Psoas muscle (tissue), 8 donors: ENCODE measurements at places on chromosomes 11 and 22. TPM values are rescaled to one million over a fixed set of nuclear protein-coding genes. Genes with fewer than 3 reads are reported as not detected.
A peak's percentile ranks its signal among the peaks of the same experiment; 100 is the strongest.

The F2 gene
- total RNA-seq, result 0.26 TPM

The PNPLA5 gene
- not detected for total RNA-seq

The GNG3 gene
- not detected for total RNA-seq

DNA sequence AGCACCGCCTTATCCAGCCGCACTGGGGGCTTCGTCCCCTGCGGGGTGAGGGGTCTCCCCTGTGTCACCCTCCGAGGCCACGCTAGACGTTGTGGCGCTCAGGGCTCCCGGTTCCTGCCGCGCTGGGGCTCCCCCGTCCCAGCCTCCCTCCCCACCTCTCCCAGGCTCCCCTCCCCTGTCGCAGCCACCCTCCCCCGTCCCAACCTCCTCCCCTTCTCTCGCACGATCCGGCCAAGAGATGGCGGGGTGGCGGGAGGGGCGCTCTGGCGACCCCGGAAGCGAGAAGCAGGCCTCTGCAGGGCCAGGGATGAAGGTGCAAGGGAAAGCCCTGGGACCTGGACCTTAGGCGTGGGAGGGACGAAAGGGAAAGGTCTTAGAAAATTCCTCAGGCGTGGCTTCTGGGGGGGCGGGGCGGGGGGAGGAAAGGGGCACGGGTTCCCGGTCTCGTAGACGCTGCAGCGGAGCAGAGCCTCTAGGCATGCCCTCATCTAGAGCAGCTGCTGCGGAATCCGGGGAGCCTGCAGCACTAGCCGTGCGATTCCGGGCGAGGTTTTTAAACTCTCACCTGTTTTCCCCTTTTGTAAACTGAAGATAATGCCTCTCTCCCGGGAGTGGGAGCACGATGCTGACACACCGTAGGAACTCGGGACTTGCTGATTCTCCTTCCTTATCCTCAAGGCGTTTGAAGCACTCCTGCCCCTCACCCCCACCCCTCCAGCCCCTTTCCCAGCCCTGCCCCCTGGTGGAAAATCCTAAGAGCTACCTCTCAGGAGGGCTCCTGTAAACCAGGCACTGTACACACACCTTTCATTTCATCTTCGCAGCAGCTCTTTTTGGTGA, 14.4 kb downstream of the KCNJ5 start:
- peak; percentile 27 for DNase-seq

GRCh38 chr22:36397131-36398093, 9.6 kb upstream of the MYH9 start:
- no peak for DNase-seq

- DNase-seq, result no peak
Measured at GRCh38 chr11:116984186-116984585, 114.0 kb downstream of the SIK3 start.

GRCh38 chr22:41288245-41288946, 2.4 kb upstream of the RANGAP1 start:
- DNase-seq, result no peak

DNA sequence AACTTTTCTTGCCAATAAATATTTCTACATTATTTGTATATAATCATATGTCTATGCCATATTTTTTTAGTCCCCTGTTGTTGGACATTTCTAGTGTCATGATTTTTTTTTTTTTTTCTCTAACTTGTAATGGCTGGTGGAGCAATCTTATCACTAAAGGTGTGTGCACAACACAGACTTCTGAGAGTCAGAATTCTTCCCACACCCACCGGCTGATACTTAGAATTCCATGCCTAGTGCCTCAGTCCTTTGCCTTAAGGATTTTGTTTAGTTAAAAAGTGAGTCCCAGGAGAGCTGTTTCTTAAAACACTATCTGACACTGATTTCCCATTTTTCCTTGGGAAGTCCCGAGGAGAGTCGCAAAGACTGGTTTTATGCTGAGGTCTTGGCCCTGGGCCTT, 87.7 kb upstream of the BARX2 start:
- DNase-seq, result no peak

DNA sequence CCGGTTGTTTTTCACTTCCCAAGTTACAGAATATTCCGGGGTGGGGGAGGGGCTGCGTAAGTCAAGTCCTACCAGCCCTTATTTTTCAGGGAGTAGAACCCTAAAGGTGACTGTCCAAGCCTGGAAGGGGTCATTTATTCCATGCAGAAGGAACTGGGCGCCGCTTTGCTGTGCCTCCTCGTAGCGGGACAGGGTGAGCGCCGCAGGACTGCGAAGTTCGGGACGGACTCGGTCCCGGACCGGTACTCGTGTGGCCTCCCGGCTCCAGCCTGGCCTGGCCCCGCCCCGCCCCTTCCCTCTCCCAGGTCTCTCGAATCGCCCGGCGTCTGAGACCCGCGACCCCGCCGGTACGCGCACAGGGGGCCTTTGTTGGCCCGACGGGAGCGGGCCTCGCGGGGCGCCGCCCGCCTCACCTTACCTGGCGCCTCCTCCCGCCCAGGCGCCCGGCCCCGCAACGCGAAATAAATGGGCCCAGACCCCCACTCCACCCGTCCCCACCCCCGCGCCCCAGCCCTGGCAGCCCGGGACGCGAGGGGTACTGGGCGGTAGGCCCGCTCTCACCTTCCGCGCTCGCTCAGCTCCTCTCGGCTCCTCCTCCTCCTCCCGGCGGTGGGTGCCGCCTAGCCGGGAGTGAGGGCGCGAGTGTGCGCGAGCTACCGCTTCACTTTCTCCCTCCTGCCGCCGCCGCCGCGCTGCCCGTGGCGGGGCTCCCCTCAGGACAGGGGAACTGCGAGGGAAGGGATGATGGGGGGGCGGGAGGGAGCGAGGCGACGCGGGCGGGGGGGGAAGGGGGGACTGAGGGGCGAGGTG, 698 bp downstream of the PAK1 start:
- peak; percentile 72 for DNase-seq

- DNase-seq, result no peak
Measured at GRCh38 chr11:109377039-109377742, 44.8 kb upstream of the C11orf87 start.
